ENCODE measurements at places on chromosomes 5 and 9.

DNA sequence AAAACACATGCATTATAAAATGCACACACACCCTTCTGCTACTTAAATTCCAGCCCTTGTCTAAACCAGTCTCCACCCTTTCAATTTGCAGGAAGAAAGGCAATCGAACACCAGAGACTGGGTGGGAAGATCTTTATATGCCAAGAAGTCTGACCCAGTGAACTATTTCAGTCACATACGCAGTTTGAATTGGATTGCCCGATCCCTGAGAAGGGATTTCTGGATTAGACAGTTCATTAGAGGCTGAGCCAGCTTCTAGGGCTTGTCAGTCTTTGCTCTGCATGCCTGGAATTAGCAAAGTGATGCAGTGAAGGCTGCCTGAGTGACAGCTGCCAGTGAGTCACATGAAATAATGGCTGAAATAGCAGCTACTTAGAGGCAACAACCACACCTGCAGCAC is 159.9 kb downstream of the PPP2R2B start:
- DNase-seq, result no peak

GRCh38 chr5:178386336-178386931 is 153.8 kb upstream of the PHYKPL start:
- no peak for DNase-seq

GRCh38 chr9:126860757-126861466 is 473 bp downstream of the ZBTB34 start:
- DNase-seq, result no peak

DNA sequence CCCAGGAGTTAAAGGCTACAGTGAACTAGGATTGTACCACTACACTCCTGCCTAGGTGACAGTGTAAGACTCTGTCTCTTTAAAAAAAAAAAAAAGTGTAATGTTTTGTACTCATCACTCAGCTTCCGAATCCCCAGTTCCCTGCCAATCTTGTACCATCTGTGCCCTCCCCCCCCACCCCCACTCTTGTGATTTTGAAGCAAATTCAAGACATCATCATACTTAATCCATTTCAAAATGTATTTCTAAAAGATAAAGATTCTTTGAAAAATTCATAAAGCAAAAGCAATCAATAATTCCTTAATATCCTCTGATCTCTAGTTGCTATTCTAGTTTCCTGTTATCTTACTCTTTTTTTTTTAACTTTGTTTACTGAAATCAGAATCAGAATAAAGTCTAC is 34.9 kb upstream of the HMCN2 start:
- no peak for DNase-seq

GRCh38 chr9:112162621-112163413 is 12.3 kb downstream of the SUSD1 start:
- no peak for DNase-seq

GRCh38 chr5:94442991-94443390 is 175.4 kb downstream of the KIAA0825 start:
- DNase-seq, result no peak

DNA sequence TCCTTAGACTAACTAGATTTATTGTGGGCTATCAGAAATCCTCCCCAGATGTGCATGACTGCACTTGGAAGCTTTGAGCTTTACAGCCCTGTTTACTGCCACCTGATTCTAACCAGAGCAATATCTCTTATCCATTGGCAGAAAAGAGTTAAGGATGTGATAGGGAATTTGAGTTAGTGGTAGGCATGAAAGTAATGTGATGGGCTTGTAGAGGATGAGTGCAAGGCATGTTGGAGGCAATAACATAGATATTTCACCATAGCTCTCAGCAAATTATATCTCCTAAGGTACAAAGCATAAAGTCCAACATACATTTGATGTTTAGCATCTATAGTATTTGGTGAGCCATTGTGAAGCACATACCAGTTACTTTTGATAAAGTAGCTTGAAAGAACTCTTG is 103.8 kb downstream of the INVS start:
- no peak for DNase-seq

- no peak for DNase-seq
Measured at GRCh38 chr9:133709015-133709611, 29.0 kb downstream of the SARDH start.

- no peak for DNase-seq
Measured at GRCh38 chr9:126502417-126503332, 111.1 kb upstream of the LMX1B start.

GRCh38 chr9:89886281-89886700 is 281.5 kb downstream of the GADD45G start:
- DNase-seq, result no peak

DNA sequence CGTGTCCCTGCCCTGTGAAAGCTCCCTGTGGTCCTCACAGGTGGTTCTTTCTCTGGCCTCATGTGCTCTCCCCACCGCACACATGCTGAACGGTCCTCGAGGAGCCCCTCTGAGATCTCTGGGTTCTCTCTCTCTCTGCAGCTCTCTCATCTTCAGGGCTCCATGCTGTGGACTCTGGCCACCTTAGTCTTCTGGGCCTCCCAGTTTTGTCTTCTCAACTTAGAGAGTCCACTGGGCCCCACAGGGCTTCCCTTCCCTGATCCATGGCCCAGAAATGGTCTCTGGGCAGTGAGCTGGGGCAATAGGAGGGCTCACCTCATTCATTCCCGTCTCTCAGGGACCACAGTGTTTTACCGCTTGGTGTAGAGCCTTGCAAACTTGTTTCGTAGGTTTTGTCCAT is 26.4 kb downstream of the FGD3 start:
- no peak for DNase-seq

GRCh38 chr9:130426883-130427282 is 17.9 kb upstream of the ASS1 start:
- DNase-seq, result peak; percentile 66

DNA sequence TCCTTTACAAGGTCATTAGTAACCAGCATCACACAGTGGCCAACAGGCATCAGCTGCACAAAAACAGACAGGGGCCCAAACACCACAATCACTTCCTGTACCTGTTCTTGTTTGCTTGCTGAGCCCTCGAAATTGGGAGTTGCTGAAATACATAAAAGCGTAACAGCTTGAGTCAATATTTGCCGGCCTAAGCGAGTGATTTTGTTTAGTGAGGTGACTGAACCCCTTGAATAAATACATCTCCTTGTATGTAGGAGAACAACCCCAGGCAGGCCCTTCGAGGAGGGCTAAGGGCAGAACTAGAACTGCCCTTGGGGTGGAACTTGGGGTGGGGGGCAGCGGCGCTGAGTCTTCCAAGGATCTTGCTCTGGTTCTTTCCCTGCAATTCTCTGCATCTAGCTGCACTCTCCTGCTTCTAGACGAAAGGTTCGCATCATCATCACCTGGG is 502.5 kb downstream of the RASEF start:
- DNase-seq, result no peak

- no peak for DNase-seq
Measured at GRCh38 chr9:114083666-114084065, 5.6 kb upstream of the AMBP start.

- DNase-seq, result peak; percentile 57
Measured at GRCh38 chr5:132224716-132225115, 2.9 kb downstream of the P4HA2 start.

DNA sequence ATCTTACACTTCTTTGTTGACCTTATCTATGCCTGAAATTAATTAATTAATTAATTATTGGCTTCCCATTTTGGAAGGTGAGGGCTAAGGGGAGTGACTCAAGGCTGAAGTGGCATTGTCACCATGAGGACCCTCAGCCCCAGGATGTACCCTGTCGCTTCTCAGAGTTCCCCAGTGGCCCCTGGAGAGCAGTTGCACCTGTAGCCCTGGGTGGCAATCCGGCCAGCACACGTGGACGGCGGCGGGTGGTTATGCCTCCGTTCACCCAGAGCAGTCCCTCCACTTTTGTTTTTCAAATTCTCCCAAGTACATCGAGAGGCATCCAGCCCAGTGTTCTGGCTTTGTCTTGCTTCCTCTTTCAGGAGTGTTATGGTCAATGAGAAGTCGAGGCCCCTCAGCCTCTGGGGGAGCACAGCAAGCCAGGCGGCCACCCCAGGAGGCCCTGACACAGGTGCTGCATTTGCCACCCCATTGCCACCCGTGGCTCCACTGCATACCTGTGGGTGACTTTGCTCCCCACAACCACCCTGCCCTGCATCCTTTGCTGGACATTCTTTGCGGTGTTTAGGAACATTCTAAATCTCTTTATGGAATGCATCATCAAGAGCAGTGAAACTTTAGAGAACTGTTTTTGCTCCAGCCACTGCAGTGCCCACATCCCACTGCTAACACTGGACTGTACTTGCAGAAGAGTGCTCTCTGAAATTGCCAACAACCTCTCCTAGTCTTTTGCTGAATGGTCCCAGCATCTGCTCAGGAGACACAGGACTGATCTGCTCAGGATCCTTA is 11.5 kb upstream of the IRX2 start:
- no peak for DNase-seq

GRCh38 chr9:37340961-37341360 is 81.5 kb upstream of the GRHPR start:
- DNase-seq, result no peak

- DNase-seq, result peak; percentile 31
Measured at GRCh38 chr9:31394015-31394473, 990.4 kb upstream of the ACO1 start.

DNA sequence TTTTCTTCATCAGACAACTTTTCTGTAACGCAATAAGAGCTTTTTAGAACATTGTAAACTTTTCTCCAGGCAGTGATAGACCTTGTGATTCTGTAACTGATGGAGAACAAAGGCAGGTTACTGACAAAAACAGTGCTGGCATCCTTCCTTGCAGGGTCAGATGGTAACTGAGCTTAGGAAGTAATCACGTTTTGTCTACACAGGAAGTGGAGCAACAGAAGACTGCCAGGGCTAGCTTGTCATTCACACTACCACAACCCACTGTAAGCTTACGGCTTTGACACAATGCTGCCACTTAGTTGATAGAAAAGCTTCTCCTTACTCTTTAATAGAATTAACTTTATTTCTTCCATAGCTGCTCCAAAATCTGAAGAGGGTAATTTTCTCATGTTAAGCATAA is 46.8 kb downstream of the FBN2 start:
- no peak for DNase-seq

GRCh38 chr9:111399772-111400563 is 69.9 kb upstream of the OR2K2 start:
- DNase-seq, result peak; percentile 22

DNA sequence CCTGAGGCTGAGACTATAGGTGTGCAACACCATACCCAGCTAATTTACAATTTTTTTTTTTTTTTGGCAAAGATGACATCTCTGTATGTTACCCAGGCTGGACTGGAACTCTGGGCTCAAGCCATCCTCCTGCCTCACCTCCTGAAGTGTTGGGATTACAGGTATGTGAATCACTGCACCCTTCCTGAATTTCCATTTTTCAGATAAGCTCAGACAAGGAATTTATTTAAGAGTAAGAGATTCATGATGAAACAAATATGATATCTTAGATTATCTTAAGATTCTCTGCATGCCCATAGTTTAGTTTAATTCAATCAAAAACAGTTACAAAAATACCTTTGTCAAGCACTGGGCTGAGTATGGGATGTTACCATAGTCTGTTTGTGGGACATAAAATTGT is 128.4 kb upstream of the BASP1 start:
- no peak for DNase-seq

DNA sequence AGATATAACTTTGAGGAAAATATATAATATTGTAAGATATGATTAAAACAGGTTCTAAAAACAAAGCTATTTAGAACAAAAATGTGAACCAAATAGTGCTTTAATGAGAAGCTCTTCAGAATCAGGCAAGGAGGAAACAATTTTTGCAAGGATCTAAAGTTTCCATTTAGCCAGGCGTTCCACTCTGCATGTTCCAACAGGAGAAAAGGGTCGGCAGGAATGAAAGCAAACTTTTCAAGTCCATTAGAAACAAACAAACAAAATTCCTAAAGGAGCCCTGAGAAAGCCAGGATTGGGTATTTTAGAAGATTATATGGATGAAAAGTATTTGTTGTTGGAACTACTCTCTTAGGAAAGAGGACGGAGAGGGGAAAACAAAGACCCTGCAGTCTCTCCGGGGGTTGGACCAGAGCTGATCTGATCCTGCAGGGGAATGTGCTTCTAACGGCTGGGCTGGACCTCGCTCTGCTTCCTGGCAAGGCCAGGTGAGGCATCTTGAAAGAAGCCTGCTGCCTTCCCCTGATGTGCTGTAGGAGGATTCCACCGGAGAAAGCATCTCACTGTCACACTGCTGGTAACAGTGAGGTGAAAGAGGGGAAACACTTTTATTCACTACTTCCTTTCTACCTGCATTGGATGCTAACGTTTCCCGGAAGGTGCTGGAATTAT is 94.6 kb downstream of the PRRT1B start:
- no peak for DNase-seq

- peak; percentile 64 for DNase-seq
Measured at GRCh38 chr5:143717400-143717799, 94.6 kb upstream of the HMHB1 start.

GRCh38 chr5:145780982-145781381 is 54.2 kb downstream of the PRELID2 start:
- no peak for DNase-seq

DNA sequence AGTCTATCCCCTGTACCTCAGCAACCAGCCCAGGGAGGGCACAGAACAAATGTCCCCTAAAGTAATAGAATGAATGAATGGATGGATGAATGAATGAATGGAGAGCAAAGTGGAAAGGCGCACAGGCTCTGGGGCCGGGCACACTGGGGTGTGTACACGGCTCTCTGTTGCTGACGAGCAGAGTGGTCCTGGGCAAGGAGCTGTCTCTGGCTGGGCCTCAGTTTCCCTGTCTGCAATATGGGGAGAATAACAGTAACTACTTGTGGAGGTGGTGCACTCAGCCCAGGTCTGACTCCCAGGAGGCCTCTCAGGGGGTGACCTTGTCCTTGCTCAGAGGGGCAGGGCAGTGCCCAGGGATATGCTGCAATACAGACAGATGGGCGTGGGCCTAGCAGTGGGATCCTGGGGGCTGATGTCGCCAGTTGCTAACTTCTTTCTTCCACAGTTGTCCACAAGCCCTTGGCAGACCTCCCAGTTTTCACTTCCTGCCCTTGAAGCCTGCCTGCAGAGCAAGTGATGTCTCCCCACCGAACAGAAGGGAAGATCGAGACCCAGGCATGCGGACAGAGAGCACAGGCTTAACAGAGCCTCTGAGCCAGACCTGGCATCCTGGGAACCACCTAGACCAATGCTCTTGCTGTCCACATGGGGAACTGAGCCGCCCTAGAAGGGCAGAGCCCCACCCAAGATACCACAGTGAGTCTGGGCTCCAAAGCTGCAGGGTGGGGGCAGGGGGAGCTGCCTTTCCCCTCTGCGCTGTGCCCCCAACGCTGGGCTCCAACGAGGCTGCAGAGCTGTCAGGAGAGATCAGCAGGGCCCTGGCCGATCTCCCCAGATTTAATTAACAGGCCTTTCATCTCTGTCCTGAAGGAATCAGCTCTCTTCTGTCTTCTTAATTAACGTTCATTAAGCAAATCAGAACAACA is 13.6 kb upstream of the LAMC3 start:
- DNase-seq, result peak; percentile 21

- DNase-seq, result no peak
Measured at GRCh38 chr5:26894719-26895263, 143.6 kb downstream of the CDH9 start.

GRCh38 chr9:78921341-78921740 is 624.4 kb downstream of the PSAT1 start:
- no peak for DNase-seq

GRCh38 chr5:84725946-84726570 is 341.4 kb upstream of the EDIL3 start:
- no peak for DNase-seq
